A549 (cell line): ENCODE measurements at places on chromosomes 5 and 9. TPM values are rescaled to one million over a fixed set of nuclear protein-coding genes. Genes with fewer than 3 reads are reported as not detected.

Gene GRHPR
- polyA plus RNA-seq: 144 to 159 TPM (median 146 TPM) in 3 replicates

Gene LHX3
- 0.03 to 0.04 TPM in 2 of 3 replicates, not detected in the other for polyA plus RNA-seq

Gene PCDHGA10
- polyA plus RNA-seq: 0.01 TPM in 1 of 3 replicates, not detected in the others

Gene ACOT12
- polyA plus RNA-seq: not detected in 3 replicates
